ENCODE measurements at places on chromosomes 6 and 20.

GRCh38 chr6:142387997-142388815 is 86.4 kb downstream of the ADGRG6 start:
- DNase-seq, result no peak

- no peak for DNase-seq
These were observed 206.7 kb upstream of the SULF2 start for GRCh38 chr20:47991875-47992488.

GRCh38 chr20:24653306-24653705 is 183.9 kb downstream of the SYNDIG1 start:
- DNase-seq, result no peak

DNA sequence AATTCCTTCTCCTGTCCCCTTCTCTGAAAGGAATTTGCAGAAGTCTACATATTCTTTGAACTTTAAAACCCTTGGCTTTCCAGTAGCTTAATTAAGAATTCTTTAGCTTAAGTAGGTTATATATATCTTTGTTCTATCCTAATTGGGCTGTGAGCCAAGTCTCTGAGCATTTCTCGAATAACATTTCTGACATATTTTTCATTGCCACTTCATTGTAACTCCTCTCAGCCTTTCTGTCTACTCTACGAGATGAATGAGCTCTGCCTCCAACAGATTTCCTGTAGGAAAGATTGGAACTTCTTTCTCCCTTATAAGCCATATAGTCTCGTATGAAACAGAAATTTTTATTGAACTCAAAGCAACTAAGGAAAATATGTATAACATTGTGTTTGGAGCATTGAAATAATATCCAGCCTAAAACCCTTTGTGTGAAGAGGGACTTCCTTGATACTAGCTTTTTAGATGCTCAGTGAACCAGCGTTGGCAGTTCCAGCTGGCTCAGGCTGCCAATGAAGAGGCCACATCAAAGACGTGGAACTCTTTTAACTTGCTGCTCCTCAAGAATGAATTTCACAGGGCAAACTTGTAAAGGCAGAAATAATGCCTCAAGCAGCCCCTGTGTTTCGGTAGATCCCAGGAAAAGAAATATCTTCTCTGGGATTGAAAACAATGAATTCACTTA is 87.7 kb upstream of the NOX3 start:
- no peak for DNase-seq

DNA sequence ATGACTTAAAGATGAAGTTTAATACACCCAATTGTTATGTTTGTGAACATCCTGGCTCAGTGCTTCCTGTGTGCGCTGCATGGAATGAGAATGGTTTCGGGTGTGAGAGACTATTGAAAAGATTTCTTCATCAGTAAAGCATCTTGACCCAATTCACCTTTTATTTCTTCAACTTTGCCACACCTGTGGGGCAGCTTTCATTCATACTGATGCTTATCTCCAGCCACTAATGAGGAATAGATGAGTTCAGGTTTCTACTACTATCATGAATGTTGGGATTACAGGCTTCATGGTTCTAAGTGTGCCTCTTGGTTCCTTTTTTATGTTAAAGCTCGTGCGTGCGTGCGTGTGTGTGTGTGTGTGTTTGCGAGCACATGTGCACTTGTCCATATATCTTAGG is 373.7 kb upstream of the SOX4 start:
- no peak for DNase-seq

DNA sequence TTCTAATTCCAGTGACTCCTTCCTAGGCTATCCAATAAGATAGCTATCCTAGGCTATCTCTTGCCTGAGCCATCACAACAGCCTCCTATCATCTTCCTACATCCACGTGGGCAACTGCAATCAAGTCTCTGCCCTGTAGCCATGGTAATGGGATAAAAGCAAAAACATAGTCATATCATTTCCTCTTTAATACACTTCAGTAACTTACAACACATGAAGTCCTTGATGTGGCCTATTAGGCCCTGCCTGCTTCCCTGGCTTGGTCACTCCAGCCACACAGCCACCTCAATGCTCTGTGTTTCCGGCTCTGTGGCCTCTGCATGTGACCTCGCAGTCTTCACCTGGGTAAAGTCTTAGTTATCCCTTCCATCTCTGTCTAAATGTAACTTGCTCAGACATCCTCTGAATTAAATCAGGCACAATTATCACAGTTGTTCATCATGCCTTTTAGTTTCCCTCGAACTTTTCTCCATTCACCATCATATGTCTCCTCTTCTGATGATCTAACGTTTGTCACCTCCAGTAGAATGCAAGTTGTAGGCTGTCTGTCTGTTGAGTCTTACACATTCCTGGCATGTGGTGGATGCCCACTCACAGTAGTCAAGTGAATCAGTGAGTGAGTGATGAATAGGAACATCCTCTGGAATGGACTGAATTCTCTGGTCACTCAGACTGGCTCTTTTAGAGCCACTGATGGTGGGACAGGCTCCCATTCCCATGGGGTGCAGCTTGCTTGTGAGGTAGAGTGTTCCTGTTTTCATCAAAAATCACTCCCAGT is 229.4 kb downstream of the TBC1D7 start:
- no peak for DNase-seq

Measured in effector memory CD4-positive, alpha-beta T cell (primary cell).